Renal pelvis (tissue), 12 donors: ENCODE measurements at places on chromosomes 1 and 21.

DNA sequence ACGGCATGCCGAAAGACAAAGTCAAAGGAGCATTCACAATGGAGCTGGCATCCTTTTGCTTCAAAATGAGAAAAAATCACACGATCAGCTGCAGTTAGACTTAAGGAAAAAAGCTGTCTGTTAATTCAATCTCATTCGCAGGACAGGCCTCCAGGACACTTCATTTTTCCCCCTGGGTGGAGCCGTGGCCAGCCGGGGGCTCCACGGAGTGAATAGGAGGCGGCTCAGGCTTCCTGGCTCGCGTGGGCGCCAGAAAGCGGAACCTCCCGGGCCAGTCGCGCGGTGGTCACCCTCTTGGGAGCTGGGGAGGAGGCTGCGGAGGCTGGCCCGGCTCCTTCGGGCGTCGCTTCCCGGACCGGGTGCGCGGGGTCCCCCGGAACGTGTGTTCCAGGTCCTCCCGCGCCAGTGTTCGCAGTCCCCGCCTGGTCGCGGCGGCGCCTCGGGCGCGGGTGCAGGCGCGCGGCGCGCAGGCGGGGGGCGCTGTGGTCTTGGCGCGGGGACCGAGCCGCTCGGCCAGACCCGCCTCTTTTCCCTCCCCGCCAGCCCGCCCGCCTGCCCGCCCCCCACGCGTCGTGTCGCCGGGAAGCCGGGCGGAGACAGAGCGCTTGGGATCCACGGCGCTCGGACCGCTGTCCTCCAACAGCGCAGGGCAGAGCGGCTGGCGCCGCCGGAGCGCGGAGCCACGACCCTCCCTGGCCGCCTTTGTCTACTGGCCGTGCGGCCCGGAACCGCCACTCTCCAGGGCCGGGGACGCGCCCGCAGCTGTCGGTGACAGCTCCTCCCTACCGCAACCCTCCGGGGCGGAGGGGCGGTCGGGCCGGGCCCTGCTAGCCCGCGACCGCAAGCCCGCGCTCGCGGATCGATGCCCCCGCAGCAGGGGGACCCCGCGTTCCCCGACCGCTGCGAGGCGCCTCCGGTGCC lies at the start of gene RHOU:
TSS of gene RHOU (plus strand) at position 599 of the 921 bp plus-strand sequence. CDS start at position 863, 264 bp downstream.
- DNase-seq, result peak; percentile 75

GRCh38 chr1:32960819-32961355 lies 3.7 kb downstream of the RNF19B start:
- DNase-seq, result no peak

GRCh38 chr1:55002686-55003085 lies 4.0 kb downstream of the BSND start:
- no peak for DNase-seq

DNA sequence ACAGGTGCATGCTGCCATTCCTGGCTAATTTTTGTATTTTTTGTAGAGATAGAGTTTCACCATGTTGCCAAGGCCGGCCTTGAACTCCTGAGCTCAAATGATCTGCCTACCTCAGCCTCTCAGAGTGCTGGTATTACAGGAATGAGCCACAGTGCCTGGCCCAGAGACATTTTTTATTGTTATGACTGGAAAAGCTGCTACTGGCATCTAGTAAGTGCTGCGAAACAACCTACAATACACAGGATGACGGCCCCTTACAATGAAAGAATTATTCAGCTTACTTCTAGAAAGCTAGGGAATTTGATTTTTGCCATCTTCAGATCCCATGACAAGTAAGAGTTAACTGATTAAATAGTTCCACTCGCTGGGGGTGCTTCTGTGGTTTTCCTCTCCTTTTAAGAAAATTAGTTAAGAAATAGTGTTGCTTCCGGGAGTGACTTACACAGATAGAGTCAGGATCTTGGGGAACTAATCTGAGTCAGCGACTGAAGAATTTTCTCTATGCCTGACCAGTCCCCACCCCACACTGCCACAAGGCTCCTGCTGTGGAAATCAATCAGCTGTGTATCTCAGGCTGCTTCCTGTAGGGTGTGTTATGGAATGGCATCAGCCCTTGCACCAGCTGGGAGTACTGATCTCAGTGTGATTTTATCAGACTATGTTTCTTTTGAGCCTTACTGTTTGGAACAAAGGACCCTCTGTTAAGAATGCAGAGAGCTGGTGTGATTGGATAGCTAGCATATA lies 93.0 kb upstream of the BMP8A start:
- DNase-seq, result peak; percentile 73

GRCh38 chr1:247845693-247846017 lies 4.0 kb upstream of the OR11L1 start:
- no peak for DNase-seq

DNA sequence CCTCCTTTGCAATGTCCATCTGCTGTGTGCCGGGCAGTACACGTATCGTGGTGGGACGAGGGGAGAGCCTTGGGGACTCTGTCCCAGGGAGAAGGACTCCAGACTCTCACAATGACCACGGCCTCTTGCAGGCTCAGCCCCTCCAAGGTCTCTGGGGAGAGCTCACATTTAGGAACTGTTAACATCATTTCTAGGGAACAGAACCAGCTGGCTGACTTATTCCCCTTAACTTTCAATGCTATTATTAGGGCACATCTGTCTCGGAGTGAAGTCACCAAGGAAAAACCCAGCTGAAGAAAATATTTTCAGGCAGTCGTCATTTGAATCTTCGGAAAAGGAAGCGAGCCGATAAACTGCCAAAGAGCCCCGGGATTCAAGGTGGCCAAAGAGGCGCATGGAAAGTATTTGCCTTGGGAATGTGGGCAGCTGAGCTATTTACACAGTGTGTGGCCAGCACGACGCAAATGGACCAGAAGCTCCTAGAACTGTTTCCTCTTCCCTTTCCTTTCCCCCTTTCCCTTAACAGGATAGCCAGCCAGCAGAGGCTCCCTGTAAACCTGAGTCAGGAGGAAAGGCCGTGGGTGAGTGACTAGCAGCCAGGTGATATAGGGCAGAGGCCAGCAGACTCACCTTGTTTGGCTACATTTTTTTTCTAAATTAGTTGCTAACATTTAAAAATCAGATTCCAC lies 74.5 kb downstream of the ITPKB start:
- DNase-seq, result peak; percentile 60

GRCh38 chr21:15052459-15052763 lies 12.4 kb downstream of the NRIP1 start:
- DNase-seq, result no peak

- DNase-seq, result no peak
These were observed 86.9 kb upstream of the SPAG17 start for GRCh38 chr1:118271883-118272282.

DNA sequence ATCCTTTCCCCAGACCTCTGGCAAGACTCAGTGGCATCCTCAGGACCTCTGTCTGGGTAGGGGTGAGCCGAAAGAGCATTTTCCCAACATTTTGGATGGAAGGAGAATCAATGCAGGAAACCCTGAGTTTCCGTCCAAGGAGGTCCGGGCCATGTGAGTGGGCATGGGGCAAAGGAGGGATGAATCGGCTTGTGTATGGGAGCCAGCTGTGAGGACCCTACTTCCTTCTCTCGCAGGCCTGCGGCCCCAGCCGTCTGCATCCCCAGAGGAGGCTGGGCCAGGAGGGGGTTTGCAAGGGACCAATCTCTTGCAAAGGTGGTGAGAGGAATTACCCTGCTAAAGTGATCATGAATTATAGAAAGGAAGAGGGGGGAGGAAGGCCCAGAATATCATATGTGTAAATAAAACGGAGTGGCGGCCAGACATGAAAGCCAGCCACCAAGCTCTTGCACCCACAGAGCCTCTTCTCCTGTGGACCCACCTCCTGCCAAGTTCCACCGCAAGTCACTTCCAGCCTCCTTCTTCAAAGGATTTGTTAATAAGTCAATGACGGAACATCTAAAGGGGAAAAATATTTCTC lies 48.2 kb upstream of the POU3F1 start:
- no peak for DNase-seq

DNA sequence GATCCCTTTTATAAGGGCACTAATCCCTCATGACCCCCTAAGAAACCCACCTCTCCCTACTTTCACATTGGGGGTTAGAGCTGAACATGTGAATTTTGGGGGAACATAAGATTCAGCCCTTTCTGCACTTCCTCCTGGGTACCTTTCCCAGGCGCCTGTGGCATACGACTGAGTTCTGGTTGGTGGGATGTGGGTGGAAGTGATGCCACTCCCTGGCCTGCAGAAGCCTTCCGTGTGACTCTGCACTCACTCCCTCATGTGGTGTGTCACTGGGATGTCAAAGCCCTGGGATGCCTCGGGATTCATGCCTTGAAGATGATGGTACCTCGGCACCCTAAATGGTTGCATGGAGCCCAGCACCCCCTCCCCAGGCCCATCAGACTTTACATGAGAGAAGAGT lies 28.3 kb upstream of the VASH2 start:
- no peak for DNase-seq

DNA sequence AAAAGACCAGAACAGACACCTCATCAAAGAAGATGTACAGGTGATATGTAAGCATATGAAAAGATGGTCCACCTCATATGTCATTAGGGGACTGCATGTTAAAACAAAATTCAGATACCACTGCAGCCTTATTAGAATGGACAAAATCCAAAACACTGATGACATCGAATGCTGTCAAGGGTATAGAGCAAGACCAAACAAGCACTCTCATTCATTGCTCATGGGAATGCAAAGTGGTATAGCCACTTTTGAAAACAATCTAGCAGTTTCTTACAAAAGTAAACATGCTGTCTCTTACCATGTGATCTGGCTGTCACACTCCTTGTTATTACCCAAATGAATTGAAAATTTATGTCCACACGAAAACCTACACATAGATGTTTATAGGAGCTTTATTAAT lies 426.6 kb upstream of the ESRRG start:
- DNase-seq, result no peak

DNA sequence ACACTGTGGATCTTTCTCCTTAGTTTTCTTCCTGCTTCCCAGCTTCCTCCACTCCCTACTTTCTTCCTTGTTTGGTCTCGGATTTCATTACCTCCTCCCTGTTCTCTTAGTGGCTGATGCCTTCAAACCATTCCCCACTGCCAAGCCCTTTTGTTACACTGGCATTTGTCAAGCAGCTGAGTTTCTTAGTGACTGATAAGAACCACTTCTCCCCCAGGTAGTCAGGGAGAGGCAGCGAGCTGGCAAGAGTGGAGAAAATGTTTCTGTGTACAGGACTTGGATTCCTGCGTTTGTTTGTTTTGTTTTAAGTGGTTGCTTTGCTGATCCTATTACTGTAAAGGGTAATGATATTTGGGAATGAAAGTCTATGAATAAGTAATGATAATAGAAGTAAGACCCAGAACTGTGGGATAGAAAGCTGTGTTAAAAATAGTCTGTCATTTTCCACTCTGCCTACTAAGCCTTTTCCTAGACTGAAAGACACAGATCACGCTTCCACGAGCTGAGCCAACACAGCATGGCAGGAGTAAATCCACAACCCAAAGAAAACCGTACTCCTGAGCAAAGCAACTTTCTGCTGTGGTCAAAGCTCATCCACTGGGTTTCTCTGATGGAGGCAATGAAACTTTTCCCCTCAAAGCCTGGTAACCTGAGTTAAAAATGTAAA lies 10.1 kb upstream of the SERTAD4 start:
- DNase-seq, result peak; percentile 57

DNA sequence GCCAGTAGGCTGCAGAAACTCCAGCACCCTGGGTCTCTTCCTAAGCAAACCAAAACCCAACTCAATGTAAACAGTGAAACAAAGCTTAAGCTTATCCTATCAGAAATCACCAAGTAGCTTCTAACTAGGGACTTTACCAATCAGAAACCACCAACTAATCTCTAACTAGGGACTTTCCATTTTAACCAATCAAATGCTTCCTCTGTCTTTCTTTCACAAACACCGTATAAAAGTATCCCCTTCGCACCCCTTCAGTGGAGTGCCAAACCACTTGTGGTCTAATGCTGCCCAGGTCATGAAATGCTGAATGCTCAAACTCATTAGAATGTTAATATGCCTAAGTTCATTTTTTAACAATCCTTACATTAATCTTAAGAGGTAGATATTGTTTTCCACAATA lies 250.5 kb upstream of the DUSP10 start:
- DNase-seq, result no peak

DNA sequence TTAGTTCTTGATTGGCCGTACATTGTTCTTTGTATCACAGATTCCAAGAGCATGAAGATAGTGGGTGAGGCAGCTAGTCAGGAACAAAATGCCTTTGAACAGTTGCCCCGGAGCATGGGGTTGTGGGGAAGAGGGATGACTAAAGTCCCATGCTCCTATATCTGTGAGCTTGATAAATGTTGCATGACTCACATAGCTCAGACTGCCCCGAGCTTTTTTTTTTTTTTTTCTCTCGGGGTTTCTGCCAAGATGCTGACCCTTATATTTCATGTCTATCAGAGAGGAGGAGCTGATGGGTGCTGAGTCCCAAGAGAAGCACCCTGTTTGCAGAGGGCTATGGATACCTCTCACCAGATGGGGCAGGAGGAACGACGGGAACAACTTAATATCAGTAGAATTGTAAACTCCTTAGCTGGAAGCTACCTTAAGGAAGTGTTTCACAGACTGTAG lies 40.6 kb downstream of the SRRM1 start:
- DNase-seq, result no peak

DNA sequence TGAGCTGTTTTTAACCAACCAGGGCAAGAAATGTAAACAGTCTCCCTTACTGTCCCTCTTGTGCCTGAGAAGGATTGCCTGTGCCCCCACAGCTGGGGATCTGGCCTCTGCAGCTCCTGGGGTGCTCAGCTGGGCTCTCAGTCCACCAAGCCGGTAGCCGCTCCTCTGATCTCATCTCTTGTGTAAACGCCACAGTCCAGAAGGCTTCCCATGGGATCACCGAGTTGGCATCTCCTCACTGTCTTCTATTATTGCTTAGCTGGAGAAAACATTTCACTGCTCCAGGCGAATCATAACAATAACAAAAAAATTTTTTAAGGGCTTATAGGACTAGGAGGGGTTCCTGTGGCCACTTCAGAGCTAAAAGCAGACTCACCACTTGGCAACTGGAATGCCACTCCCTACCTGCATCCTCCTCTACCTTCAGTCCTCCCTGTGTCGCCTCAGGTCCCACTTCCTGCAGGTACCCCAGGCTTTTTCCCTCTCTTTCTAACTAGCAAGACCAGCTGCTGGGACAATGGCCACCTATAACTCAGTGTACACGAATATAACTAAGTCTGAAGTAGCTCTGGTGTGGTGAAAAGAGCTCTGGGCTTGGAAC lies 75.8 kb downstream of the ATP1A1 start:
- no peak for DNase-seq

GRCh38 chr1:217718873-217719272 lies 87.7 kb downstream of the SPATA17 start:
- no peak for DNase-seq

- no peak for DNase-seq
These were observed 36.8 kb downstream of the MAP10 start for GRCh38 chr1:232841823-232842565.
